Activated CD4-positive, alpha-beta memory T cell treated with anti-CD3 and anti-CD28 coated beads for 36 hours (primary cell): ENCODE measurements at places on chromosomes 7 and 10. TPM values are rescaled to one million over a fixed set of nuclear protein-coding genes. Genes with fewer than 3 reads are reported as not detected.

Gene PNLIP
- not detected for total RNA-seq

Gene MYH16
- not detected for total RNA-seq

DNA sequence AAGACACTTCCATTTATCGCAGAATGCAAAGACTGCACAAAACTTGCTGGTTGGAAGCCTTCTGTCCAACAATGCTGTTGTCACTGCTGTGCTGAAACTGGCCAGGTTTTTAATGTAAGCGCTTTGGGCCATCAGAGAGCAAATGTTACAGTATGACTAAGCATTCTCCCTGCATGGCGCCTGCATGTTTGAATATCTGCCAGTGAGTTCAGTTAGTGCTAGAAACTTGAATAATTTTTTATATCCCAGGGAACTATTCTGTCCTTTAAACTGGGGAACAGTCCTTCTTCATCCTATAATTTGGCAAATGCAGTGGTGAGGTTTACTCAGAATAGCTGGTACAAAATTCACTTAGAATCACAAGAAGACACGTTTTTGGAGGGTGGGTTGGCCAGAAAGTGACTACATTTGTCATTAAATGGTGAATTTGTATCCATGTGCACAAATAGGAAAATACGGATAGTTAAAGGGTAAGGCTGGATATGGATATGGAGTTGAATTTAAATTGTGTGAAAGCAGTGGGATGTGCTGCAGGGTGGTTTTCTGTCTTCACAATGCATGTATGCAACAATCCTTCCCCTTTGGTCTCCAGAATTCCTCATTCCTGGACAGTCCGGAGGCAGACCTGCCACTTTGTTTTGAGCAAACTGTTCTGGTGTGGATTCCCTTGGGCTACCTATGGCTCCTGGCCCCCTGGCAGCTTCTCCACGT, 1.7 kb downstream of the ABCC2 start:
- DNase-seq = no peak

GRCh38 chr10:43225787-43226153, 41.1 kb downstream of the RASGEF1A start:
- DNase-seq = peak; percentile 66

DNA sequence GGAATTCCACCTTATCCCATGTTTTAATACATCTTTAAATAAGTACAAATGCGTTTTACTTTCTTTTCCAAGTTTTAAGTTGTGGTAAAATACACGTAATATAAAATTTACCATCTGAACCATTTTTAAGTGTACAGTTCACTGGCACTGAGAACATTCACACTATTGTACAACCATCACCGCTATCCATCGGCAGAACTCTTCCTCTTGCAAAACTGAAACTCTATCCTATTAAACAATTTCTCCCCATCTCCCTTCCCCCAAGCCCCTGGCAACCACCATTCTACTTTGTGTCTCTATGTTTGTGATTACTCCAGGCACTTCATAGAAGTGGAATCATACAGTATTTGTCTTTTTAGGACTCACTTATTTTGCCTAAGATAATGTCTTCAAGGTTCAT, 33.8 kb downstream of the HIP1 start:
- no peak for DNase-seq

GRCh38 chr7:99557196-99557607, 1.2 kb upstream of the ZNF655 start:
- no peak for DNase-seq

DNA sequence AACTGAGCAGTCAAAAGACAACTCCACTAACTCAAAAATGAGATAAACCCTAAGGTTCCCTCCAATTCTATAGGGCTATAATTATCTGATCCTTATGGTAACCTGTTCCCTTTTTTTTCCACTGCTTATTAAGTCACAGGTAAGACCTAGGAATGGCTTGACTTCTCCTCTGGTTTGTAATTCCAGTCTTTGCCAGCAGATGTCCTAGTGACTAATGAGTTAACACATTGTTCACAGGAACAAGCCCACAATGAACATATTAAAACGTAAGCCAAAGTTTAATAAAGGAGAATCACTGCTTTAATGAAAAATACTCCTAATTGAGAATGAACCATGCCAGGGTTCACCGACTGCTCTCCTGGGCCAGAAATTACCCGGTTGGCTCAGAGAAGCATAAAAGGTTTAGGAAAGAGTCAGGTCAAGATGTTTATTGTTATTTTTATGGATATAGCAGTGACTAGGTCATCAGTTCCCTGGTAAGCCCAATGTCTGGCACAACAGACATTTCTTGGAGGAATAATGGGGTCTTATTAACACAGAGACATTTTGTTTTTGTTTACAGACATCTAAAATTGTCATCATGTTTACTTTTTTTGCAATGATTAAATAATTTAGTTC, 120.1 kb downstream of the ELAPOR2 start:
- DNase-seq = no peak

- DNase-seq = peak; percentile 79
Measured at GRCh38 chr10:101032637-101033224, 1.7 kb downstream of the SFXN3 start.
